ENCODE measurements at places on chromosomes 5 and 9.

GRCh38 chr5:82425591-82425990 lies 147.4 kb upstream of the RPS23 start:
- DNase-seq = no peak

DNA sequence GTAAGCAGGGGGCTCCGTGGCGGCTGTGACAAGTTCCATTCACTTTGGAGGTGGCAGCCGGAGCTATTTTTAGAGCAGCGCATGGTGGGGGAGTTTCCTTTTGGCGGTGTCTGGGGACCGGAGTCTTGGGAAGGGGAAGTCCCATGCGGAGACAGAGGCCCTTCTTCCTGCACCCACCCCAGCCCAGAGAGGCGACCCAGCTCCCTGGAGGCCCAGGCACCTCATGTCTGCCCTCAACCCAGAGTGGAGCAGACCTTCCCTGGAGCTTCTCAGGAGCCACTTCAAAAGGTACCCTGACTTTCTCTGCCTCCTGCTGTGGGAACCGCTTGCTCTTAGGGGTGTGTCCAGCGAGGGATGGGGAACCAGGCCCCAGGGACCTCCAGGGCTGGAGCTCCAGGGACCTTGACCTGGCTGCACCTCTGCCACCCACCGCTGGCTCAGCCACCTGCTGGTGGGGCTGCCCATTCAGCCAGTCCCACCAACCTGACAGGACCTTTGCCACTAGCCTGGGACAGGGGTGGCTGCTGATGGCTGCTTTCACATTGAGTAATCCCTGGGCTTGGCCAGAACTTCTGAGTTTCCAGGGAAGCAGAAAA lies 34.1 kb downstream of the NEK6 start:
- DNase-seq = no peak

DNA sequence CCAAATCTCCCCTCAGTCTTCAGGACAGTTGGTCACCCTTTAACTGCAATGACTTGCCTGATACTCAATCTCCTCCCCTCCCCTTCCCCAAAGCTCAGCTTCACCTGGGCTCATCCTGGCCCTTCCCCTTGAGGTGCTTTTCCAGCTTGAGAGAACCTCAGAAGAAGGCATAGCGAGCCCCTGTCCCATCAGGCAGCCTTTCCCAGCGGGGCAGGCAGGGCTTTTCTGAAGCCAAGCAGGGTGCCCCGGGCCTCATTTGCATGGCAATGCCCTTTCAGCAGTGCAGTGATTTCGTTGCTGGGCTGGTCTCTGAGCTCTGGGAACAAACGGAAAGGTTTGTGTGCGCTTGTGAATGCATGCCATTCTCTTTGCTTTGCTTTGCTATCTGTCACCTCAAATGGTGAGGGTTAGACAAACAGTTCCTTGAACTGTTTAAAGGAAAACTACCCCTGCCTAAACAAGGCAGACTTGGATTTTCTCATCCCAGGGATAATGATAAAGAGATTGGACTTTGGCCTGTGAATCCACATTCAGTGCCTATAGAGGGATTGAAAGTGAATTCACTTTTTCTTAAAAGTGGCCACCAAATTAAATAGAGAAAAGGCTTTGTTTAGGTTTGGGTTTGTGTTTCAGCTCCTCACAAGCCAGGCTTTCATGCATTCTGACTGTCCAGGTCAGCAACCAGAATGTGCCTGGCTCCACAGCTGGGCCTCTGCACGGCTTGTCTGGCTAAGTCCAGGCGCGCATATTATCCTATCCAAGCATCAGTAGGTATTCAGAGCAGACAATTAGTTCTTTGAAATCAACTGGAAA lies 165.3 kb downstream of the ZNF608 start:
- no peak for DNase-seq

DNA sequence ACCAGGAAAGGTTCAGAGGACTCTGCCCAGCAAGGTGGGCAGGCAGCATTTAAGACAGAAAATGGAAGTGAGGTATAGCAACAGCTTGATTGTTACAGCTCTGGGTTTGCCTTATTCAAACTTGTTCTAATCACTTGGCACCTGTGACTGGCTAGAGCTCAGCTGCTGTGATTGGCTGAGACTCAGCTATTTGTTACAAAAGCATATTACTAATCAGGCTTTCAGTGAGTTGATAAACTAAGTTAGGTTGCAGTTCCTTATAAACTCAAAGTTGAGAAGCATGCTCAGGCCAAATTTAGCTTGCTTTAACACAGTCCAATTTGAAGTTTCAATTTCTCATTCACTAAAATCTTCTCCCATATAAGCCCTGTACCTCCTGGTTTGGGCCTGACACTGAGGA lies 56.3 kb downstream of the GDA start:
- no peak for DNase-seq

DNA sequence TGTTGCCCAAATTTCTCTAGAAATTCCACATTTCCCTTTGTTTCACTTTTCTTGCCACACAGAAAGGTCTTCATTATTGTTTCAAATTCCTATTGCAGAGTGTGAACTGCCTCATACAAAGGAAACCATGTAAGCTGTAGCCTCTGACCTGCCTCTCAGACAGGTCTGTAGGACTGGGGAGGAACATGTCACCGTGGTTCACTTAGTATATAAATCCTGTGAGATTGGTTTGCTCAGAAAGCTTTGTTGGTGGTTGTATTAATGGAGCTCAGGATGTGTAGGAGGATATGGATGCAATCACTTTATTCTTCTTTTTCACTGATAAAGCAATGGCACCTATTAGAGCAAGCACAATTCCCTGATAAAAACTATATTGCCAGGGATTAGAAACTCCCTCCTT lies 4.2 kb downstream of the SGCD start:
- no peak for DNase-seq

- DNase-seq = no peak
These were observed 514.9 kb upstream of the CLINT1 start for GRCh38 chr5:158373608-158374395.

GRCh38 chr5:41748631-41749030 lies 121.6 kb downstream of the OXCT1 start:
- DNase-seq = peak; percentile 17

DNA sequence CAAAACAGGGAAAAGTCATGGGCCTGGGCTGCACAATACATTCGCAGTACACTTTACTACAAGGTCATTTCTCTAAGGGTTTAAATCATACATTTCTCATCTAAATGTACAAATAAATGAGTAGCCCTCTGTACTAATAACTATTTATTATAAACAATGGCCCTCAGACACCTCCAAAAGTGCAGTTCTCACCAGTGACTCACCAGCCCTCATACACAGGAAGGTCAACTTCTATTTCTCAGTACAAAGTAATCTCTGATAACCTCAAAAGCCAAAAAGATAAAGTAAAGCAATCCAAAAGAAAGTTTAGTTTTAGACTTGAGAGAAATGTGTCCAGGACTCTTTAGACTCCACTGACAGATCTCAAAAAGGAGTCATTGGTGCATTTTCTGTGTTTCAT lies 1258.1 kb upstream of the CDH6 start:
- no peak for DNase-seq

DNA sequence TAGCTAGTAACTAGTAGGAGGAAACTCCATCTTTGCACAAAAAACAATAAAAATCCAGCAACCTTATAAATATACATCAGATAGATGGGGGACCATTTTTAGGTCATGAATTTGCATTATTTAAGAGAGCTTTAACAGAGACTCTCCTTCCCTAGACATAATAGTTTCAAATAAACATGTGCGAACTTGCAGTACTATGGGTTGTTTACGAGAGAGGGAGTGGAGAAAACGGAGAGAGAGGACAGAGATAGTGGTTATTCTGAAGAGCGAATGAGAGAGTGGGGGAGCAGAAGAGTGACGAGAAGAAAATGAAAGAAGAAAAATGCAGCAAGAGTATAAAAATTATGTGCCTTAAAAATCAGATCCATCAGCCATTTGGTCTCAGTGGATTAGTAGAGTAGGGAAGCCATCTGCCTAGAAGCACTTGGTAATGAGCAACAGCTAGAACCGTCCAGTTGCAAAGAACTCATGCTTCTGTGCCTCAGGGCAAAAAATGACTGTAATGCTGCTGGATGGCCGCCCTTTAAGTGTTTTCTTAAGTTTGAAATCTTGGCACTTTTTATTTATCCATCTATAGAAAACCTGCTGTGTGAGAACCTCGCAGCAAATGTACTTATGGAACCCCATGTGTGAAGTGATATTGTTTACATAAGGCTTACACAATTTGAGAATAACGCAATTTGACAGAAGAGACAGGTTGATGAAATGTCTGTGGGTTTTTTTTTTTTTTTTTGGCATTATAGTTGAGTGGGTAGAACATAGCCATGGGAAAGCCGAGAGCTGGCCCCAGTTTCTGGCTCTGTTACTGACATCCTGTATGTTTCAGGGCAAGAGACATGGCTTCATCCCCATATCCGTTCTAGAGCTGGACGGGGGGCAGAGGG lies 95.6 kb upstream of the ZNF608 start:
- no peak for DNase-seq

DNA sequence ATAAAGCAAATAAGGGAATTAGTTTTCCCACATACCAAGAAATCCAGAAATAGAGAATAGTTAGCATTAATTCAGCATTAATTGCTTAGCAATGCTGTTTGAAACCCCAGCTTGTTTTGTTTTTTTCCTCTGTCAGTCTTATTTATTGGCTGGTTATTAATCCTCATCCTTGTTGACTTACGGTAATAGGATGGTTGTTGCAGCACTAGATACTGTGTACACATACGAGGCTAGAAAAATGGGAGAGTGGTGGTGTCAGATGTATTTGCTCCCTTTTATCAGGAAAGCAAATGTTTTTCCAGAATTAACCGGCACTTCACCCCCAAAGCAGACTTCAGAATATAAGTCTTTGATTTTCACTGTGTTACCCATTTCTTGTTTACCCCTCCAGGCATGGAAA lies 60.4 kb downstream of the ERBIN start:
- DNase-seq = no peak

DNA sequence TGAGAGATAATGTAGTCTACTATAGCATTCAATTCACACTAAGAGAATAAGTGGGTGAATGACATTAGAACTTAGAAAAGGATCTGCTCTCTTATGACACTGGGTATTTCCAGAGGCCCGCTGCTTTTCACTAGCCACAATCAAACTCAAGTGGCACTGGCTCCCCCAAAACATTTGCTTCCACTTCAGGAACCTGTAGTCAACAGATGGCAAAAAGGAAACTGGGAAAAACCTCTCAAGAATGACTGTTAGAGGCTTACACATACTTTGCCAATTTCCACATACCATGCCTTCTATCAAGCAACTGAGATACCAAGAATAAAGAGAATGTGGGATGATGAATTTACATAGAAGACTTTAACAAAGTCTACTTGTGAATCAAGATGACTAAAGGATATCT lies 11.2 kb downstream of the POC5 start:
- no peak for DNase-seq

GRCh38 chr9:98187926-98188325 lies 4.5 kb downstream of the CORO2A start:
- no peak for DNase-seq

GRCh38 chr5:12343558-12343957 lies 439.3 kb upstream of the CTNND2 start:
- no peak for DNase-seq

- DNase-seq = no peak
These were observed 90.6 kb downstream of the LIFR start for GRCh38 chr5:38465702-38466423.

GRCh38 chr5:126878634-126879033 lies 101.7 kb downstream of the LMNB1 start:
- DNase-seq = no peak

- no peak for DNase-seq
These were observed 57.8 kb downstream of the RORB start for GRCh38 chr9:74554751-74555419.

GRCh38 chr5:127608077-127608660 lies 40.7 kb upstream of the CTXN3 start:
- DNase-seq = no peak

DNA sequence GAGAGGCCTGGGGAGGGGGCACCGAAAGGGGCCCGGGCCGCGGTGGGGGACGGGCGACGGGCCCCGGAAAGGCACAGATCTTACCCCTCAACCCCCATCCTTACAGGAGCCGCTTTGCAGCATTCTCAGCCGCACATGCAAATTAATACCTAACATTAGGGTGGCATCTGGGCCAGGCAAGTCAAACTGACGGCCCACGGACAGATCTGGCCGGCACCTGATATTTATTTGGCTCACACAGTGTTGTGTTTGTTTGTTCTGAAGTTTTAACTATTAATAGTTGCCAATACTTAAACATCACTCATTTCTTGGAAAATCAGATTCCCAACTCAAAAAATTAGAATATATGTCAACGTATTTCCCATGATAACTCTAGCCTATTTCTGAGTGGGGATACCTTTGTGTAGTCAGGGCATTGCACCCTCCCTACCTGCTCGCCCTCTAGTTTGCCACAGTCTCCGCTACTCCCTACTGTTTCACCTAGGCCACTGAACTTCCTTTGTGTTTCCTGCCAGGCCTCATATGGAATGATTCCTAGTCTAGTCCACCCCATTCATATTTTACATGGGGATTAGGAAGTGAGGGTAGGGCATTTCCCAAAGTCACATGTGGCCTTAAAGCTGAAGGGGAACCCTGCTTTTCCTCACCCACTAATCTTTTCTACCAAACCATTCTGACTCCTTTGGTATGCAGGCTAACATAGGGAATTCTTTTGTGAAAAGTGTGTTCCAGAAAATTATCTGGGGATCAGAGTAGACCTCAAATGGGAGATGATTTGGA lies 71.9 kb upstream of the LARP1 start:
- DNase-seq = no peak

- no peak for DNase-seq
These were observed 169.0 kb downstream of the CDK5RAP2 start for GRCh38 chr9:120410925-120411501.

GRCh38 chr9:114390952-114391351 lies 3.2 kb upstream of the AKNA start:
- no peak for DNase-seq

DNA sequence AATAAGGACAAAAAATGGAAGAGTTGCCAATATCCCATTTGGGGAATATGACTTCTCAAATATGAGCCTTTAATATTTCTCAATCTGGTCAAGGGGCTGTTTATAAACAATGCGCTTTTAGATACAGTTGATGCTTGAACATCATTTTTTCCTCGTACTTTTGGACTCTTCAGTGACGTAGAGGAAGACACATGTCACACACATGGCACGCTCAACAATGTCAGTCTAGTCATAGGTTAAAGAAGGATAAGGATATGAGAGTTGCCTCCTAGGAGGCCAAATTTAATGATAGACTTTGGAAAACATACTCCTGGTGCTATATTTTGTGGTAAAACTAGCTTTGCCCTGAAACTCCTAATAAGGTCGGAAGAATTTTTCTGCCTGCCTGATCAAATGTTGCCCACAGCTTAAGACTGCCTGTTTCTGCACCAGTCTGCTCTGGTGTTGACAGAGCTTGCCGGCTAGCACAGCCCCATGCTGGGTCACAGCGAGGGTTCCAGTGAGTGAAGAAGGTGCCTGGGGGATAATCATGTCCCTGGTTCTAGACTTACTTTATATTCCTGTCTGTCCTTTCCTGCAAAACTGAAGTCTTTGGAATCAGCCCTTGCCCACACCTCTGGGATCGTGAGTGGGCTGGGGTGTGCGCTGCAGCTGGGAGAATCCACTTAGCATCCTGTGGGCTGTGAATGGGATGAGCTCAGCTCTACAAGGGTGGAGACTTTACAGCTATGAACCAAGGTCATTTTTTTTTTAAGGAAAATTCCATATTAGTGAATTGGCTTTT lies 230.8 kb upstream of the IRX4 start:
- DNase-seq = no peak

Measured in fibroblast of skin of left quadriceps (primary cell).